ENCODE measurements at places on chromosomes 16 and 17. TPM values are rescaled to one million over a fixed set of nuclear protein-coding genes. Genes with fewer than 3 reads are reported as not detected.

Gene KCNJ2
- 9.1 TPM for total RNA-seq

Gene FAM234A
- 38.8 TPM for total RNA-seq

Gene ATP2C2
- total RNA-seq: 5.0 TPM

Gene CCL8
- 1.0 TPM for total RNA-seq

Gene TPSD1
- 1.1 TPM for total RNA-seq

Gene DHRS7C
- 1.1 TPM for total RNA-seq

Gene GTF3C1
- total RNA-seq: 55.5 TPM

Gene CDRT15
- total RNA-seq: not detected

Gene TBC1D28
- not detected for total RNA-seq

Gene PPP1R27
- total RNA-seq: not detected
